Activated B cell treated with CpG ODN at 0.5 μM for 24 hours (primary cell): ENCODE measurements at places on chromosomes 3 and 15.

DNA sequence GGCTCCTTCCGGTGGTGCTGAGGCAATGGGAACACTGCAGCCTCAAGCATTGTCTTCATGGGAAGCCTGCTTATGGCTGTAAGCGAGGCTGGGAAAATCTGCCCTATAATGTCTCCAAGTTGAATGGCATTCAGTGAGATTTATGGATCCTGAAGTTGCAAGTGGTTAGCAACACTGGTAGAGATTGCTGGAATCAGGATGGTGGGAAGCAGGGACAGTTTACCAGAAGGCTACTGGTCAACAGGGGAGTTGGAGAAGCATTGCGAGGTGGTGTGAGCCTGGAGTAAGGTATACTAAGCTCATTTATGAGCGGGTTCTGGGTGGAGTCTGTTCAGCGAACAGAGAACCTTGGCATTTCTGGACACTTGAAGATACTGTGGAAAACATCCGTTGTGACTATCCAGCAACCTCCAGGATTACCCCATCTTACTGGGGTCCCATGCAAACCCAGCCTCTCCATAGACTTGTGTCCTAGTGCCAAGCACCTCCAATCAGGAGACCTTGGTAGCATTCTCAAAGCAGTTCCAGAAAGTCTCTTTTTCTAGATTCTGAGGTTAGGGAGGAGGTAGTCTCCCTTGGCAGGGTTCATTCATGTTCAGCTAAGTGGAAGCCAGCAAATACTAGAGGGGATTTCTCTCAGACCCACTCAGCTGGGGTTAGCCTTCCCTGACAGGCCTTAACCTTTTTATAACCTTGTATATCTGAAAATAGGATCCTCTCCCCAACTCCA is 7.3 kb downstream of the RPSA start:
- no peak for DNase-seq

GRCh38 chr3:13700362-13700761 is 151.4 kb downstream of the FBLN2 start:
- DNase-seq, result no peak

GRCh38 chr3:30098653-30099455 is 507.5 kb upstream of the TGFBR2 start:
- DNase-seq, result no peak

GRCh38 chr3:33394403-33395054 is 45.7 kb downstream of the UBP1 start:
- DNase-seq, result no peak

DNA sequence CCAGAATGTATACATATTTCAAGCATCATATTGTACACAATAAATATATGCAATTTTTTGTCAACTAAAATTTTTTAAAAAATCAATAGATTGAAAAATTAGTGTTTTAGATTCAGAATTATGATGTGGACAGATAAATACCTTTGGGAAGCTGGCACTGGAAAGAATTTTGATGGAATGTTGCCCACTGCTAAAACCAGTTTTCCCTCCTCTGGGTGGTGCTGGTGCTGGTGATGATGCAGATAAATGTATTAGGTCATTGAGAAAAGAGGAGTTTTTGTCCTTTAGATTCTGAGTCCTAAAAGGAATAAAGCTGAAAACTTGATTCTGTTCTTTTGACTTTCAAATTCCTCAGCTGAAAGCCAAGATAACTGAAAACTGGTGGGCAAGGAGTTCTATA is 56.0 kb upstream of the SUCLG2 start:
- DNase-seq, result no peak

- no peak for DNase-seq
These were observed 6.0 kb upstream of the PHLDB2 start for GRCh38 chr3:111853068-111853467.

DNA sequence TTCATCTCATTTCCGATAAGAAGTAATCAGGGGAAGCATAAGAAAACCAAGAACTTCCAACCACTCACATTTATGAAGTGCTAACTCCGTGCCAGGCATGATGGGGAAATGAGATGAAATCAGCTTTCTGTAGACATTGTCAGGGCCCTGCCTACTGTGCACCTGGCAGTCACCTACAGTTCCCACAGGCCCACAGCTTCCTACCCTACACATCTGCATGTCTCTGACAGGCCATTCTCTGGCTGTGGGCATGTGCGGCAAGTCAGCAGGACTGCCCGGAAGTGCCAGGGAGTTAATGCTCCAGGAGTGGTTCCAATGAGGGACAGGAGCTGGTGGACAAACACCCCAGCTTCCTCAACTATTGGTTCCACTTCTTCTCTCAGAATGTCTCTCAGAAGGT is 24.3 kb downstream of the EIF1B start:
- DNase-seq, result no peak

DNA sequence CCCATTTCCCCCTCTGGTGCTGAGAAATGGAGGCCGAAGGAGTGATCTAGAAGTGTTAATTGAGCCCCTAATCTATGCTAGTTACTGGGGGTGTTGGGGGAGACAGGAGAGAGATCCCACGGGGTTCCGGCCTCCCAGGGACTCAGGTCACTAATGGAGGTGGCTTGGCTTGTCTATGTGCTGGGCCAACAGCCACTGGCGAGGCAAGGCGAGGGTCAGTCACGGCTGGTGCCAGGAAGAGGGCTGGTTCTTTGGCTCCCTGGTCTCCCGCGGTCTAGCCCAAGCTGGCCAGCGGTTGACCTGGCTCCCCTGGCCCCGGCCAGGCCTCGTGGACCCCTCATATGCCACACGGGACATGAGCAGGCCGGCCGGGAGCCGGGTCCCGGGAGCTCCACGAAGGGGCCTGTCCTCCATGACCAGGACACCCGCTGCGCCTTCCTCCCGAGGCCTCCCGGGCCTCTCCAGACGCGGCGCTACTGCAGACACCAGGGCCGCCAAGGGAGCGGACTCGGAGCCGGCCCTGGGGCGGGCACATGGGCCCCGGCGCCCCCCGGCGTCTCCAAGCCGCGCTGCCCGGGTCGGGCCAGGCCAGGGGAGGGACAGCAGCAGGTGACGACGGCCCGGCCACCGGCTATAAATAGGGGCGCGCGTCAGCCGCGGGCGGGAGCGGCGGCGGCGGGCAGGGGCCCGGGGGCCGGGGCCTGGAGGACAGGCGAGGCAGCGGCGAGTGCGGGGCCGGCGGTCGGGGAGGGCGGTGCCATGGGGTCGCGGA is at the start of gene ALPK3:
TSS of gene ALPK3 (plus strand) at position 663 of the 772 bp plus-strand sequence. CDS start at position 760, 97 bp downstream.
- DNase-seq, result no peak

DNA sequence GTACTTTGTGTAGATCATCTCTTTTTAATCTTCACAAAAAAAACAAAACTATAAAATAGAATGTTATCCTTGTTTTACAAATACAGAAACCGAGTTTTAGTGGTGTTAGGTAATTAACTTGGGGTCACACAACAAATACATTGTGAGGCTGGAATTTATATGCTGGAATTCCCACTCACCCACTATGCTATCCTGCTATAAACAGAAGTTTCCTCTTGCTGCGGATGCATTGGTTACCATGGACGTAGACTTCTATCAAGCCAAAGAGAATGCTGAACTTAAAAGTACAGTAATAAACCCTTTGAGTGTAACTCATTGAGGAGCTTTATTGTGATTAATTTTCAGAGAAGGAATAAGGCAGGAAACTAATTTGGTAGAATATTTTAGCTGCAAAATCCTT is 9.2 kb downstream of the SNAP23 start:
- DNase-seq, result no peak

DNA sequence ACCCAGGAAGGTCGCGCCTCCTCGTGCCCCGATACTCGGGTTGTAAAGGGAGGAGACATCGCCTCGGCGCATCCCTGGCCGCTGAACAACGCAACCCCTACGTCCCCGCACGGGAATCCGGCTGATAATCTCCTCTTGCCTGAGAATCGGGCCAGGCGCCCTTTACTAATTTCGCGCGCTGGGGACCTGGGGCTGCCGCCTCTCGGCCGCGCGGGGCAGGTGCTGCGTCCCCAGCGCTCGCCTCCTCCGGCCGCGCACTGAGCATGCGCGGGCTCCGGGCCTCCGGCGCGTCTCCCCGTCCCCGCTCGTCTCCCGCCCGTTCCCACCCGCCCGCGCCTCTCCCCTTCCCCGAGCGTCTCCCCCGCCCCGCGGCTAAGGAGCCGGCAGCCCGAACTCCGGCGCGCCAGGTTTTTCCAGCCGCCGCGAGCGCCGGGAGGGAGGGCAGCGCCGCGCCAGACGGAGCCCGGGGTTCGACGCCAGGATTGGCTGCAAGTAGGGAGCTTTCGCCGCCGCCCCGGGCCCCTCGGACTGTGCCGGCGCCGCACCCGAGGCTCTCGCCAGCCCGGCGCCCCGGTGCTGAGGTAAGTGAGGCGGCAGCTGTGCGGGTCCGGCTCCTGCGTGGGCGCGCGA is at the start of gene CNTN4:
TSS of gene CNTN4 (plus strand) at position 469 of the 630 bp plus-strand sequence.
- no peak for DNase-seq

DNA sequence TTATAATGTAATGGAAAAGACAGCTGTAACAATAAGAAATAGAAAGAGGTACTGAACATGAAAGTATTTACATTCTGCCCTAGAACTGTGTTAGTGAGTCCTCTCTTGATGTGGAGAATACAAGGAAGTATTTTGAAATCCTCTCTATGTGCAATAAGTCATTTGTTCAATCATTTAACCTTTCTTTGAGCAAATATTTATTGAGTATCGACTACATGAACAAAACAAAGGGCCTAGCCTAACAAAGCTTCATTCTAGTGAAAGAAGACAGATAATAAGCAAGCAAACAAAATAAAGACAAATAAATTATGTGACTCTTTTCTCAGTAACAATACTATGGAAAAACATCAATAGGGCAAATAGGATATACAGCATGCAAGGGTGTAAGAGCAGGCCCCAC is 354.9 kb upstream of the ATP11B start:
- DNase-seq, result no peak

- DNase-seq, result no peak
These were observed 18.2 kb downstream of the DNAJB8 start for GRCh38 chr3:128448491-128448890.

DNA sequence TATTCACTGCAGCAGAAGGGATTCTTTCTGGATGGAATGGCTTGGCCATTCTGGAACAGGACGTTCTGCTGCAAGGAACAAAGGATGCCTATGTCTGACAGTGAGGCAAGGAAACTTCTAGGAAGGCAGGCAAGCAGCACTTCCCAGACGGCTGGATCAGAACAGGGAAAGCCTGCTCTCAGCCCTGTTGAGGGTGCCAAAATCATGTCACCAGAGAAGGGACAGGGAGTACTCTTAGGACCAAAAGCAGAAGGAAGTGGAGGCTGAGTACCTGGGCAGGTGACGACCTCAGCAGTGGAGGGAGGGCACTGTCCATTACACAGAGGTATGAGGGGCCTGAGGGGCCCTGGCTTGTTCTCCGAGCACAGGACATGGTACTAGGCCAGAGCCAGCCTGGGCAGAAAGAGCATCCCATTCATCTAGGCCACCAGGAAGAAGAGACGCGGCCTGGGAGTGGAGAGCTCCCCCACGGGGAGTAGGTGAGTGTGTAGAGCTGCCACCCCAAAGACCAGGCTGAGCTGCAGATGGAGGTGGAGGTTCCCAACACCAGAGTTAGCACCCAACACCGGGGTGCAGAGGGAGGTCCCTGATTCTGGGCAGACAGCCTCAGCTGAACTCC is 9.6 kb downstream of the KLF15 start:
- DNase-seq, result peak; percentile 6

GRCh38 chr15:85685356-85685755 is 109.4 kb downstream of the KLHL25 start:
- no peak for DNase-seq

- DNase-seq, result no peak
These were observed 104.3 kb downstream of the OXNAD1 start for GRCh38 chr3:16369276-16369675.

GRCh38 chr3:182755308-182755707 is 38.0 kb upstream of the ATP11B start:
- DNase-seq, result no peak

DNA sequence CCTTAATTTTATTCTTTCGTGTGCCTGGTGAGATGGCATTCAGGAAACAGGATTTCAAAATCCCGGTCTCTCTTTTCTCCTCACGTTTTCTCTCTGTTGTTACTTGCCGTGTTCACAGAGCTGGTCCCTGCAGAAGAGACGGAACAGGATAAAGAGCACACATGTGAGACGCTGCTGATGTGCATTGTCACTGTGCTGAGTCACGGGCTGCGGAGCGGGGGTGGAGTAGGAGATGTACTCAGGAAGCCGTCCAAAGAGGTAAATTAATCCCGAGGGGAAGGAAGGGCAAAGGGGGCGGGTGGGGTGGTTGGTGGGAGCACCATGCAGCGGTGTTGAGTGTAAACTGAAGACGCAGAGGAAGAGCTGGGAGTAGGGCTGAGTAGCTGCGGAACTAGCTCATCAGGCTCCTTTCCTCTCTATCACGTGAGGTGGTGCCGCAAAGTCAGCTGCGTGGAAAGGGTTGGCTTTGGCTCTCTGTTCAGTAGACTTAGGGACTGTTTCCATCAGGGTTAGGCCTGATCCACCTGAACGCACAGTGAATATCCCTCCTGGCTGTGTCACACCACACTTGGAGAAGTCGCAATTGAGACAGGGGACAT is 164.8 kb upstream of the BHLHE40 start:
- DNase-seq, result no peak

GRCh38 chr3:151426341-151426657 is 34.6 kb downstream of the IGSF10 start:
- DNase-seq, result no peak

DNA sequence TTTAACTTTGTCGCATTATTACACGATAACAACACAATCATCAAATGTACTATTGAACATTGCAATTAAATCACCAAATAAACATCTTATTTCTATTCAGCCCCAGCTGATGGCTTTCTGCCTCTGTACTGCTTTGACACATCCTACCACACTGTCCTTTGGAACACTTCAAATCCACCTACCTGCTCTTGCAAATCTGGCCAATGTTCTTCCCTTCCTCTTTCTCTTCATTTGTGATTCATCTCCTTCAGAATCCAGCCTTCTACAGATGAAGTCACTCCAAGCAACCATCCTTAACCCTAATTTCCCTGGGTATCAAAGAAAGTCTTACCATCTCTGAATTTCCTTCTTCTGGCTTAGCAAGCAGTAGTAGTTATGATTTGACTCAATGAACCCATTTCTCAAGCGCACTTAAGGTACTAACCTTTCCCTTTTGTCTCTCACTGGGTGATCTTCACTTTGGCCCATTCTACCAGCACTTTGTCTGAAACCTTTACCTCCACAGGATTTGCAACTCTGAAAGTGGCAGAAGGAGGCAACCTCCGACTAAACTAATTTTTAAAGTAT is 502.9 kb downstream of the FOXP1 start:
- DNase-seq, result no peak

DNA sequence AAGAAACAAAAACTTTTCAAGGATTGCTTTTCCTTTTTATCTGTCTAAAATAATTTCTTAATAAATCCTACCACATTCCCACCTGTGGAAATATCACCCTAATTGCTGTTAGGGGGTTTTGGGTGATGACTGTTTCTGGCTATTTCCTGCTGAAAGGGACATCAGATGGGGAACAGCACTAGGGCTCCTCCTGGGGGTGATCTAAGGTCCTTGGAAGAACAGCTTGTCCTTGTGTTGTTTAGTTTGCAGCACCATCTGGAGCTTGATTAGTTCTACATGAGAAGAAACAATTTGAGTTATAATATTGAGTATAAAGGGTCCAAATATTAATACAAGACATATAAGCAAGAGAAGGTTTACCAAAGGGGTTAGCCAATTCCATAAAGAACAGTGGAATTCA is 18.7 kb downstream of the OR5H15 start:
- no peak for DNase-seq

- no peak for DNase-seq
These were observed 119.2 kb upstream of the TP63 start for GRCh38 chr3:189512039-189512438.

- DNase-seq, result no peak
These were observed 13.8 kb upstream of the TNFSF10 start for GRCh38 chr3:172536993-172537419.

GRCh38 chr3:127675651-127676391 is 3.1 kb downstream of the ABTB1 start:
- peak; percentile 12 for DNase-seq

GRCh38 chr15:52078197-52078875 is 34.2 kb downstream of the BCL2L10 start:
- DNase-seq, result no peak
